ENCODE measurements at places on chromosomes 1 and 21.

- DNase-seq, result no peak
Observed at GRCh38 chr1:6285336-6285735, 24.4 kb upstream of the GPR153 start.

DNA sequence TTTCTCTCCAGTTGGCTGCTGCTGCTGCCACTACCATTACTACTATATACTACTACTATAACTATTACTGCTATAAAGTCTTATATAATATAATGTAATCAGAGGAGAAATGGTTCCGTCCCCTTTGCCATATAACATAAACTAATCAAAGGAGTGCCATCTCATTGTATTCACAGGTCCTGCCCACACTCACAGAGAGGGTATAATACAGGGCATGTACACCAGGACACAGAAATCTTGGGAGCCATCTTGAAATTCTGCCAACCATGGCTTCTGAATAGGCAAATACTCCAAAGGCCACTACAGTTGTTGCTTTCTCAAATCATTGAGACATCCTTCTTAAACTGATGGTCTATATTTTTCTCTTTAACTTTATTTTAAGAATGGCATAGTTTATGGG, 6.9 kb upstream of the ZRANB2 start:
- no peak for DNase-seq

DNA sequence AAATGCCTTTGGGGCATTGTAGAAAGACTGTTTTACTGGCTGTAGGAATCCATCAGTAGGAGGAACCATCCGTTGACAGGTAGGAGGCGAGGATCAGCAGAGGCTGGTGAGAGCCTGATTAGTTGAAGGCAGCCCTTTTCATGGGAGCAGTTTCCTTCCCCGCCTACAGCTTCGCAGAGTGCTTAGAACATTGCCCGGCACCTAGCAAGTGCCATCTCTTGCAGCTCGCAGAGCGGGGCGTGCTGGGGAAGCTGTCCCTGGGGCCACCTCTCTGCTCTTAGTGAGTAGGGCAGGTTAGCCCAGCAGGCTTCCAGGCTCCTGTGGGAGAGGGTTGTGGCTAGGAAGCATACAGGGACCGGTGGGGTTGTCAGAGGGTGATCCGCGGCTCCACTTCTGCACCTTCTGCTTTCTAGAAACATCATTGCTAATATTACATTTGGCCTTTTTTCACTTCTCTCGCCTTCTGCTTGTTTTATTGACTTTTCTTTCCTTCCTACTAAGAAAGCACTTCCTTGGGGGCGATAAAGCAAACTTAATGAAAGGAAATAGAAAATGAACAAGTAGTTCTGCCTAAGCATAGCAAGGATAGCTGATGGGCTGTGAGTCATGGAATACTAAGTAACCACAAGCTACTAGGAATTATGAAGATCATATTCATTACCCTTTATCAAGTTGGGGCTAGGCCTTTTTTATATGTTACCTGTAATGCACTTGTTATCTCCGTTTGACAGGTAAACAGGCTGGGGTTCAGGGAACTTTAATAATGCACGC, 176.7 kb downstream of the GALNT2 start:
- DNase-seq, result no peak

DNA sequence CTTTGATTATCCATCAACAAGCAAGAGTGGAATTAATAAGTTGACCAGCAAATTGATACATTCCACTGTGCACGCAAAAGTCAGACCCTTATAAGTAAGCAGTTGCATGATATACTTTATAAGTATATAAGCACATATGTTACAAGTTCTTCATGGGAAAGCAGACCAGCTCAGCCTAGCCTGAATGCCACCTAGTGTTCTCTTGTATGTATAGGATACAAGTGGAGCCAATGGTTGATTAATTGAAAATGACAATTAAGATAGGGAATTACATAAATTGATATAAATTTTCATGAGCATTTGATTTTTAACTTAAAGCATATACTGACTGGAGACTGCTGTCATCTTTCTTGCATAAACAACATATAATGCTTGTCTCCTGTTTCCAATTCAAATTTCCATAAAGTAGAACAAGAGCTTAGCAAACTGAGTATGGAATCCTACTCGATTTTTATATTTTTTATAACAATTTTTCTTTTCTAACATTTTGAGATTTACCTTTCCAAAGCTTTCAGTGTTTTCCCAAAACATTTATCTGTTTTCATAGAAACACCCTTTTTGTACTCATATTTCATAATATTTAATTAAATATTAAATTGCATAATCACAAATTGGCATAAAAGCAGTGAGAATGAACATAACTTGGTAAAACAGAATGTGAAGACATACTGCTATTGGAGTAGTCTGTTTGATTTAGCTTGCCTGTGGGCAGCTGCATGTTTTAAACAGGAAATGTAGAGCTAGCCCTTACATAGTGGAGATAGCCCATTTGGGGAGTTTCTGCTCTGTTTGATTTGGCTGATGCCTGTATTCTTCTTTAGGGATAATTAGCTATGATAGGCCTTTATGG, 62.8 kb downstream of the MAGI3 start:
- DNase-seq, result peak; percentile 29

DNA sequence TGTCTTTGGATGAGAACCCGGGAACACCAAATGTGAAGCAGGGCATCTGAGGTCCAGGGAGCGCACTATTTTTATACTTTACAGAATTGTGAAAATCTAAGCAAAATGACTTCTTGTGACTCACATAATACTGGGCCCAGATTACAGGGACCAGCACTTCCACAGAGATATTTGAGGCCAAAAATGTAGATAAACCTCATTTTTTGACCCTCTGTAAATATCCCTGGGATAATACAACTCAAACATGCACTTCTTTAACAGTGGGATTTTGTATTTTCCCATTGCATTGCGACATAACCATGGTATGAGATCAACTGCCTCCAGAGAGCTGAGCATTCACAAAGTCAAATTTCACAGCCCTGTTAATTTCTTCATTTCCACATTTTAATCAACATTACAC, 289.4 kb upstream of the ADGRL4 start:
- DNase-seq, result no peak

GRCh38 chr1:20339811-20340457, 49.3 kb downstream of the VWA5B1 start:
- no peak for DNase-seq

- no peak for DNase-seq
Observed at GRCh38 chr1:63612971-63613370, 19.8 kb downstream of the PGM1 start.

DNA sequence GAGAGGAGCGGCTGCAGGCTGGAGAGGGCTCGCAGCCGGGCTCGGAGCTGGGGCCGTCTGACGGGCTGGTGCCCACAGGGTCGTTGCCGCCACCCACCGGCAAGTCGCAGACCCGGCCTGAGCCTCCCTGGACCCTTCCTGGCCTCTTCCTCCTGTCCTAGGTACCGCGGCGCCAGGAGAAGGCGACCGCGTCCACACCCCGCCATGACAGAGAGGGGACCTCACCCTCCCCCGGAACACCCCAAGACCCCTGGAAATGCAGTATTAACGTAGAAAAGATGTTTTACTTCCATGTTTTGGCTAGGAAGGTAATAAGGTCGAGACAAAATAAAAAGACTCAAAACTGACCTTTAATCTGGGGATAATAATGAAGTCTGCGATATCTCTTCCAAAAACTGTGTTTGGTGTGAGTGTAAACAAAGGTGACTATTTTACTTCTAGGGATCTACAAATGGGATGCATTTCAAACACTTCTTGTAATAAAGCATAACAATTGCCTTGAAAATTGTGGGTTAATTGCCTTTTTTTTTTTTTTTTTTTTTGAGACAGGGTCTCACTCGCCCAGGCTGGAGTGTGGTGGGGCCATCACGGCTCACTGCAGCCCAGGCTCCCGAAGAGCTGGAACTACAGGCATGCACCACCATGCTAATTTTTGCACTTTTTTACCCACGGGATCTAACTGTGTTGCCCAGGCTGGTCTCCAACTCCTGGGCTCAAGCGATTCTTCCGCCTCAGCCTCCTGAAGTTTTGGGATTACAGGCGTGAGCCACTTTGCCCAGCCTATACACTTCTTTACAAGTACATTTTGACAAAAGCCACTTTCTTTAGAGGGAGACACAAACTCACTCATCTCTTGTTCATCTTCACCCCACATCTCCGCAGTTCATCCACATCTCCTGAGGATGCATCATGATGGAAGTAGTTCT, 838 bp upstream of the RSRP1 start:
- no peak for DNase-seq

DNA sequence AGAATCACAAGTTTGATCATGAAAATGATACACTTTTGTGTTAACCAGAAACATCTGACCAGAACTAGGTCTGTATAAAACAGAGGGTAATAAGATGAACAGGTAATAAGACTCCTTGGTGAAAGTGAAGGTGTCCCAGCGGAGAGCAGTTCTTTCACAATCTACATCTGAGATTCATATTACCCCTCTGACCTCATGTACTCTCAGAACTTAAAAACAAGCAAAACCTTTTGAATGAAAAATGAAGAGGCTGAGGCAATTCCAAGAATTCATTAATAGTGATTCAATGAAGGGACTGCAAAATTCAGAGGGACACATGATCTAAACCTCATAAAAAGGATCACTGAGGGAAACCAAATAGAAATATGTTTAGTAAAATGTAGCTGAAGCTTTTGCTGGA, 10.9 kb upstream of the MPZL1 start:
- DNase-seq, result no peak

- DNase-seq, result peak; percentile 86
Observed at GRCh38 chr1:87331365-87332241, 2.9 kb downstream of the LMO4 start.

GRCh38 chr1:226903819-226904716, 33.7 kb downstream of the PSEN2 start:
- DNase-seq, result no peak

GRCh38 chr1:119132179-119132578, 8.3 kb downstream of the WARS2 start:
- no peak for DNase-seq

DNA sequence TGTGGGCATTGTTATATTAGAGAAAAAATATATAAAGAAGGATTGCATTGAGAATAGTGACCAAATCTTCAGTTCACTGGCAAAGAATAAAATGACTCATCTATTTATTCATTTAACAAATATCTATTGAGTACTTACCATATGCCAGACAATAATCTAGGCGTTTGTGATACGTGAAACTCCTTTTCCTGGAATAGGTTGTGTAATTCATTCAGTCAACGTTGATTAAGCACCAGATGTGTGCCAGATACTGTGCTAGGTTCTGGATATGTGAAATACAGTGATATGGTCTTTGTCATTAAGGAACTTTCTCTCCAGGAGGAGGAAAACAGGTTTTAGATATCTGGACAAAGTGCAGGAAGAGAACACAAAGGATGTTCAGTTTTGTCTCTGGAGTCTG, 344.5 kb downstream of the RWDD3 start:
- no peak for DNase-seq

DNA sequence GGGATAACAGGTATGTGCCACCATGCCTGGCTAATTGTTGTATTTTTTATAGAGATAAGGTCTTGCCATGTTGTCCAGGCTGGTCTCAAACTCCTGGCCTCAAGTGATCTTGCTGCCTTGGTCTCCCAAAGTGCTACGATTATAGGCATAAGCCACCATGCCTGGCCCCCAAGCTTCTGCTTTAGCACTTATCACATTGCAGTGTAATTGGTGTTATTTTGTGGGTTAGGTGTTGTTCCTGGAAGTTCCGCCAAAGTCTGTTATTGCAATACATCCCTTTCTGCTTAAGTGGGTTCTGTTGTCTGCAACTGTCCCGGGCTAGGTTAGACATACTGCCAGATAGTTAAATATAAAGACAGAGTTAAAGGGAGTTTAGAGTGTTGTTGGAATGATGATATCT, 3.4 kb downstream of the ZCCHC17 start:
- no peak for DNase-seq

DNA sequence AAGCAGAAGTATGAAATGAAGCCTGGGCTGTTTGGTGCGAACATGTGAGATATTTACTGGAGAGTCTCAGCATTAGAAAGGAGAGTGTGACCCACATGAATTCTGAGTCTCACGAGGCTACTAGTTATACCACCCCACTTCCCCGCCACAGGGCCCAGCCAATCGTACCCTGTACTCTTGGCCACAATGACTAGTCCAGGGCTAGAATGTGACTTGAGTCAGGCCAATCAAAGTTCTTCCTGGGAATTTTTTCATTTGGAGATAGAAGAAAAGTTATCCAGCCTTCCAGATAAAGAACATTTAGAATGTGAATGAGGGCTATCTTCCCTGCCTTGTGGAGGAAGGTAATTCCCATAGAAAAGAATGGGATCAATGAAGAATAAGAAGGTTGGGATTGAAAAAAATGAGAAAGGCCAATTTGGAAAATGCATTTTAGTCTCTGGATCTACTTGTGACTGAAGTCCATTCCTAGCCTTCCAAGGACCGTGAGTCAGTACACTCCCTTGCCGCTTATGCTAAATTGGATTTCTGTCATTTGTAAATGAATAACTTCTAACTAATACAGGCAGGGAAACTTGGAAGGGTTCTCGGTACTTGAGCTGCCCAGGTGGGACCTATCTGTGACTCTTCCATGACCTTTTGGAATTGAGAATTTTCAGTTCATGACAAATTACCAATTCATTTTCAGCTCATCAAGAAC, 12.3 kb upstream of the RIMKLA start:
- no peak for DNase-seq

GRCh38 chr1:19353596-19353995, 41.5 kb downstream of the SLC66A1 start:
- DNase-seq, result no peak

GRCh38 chr1:70675737-70676156, 264.7 kb downstream of the CTH start:
- no peak for DNase-seq

- no peak for DNase-seq
Observed at GRCh38 chr21:38702196-38702595, 103.5 kb upstream of the ETS2 start.

DNA sequence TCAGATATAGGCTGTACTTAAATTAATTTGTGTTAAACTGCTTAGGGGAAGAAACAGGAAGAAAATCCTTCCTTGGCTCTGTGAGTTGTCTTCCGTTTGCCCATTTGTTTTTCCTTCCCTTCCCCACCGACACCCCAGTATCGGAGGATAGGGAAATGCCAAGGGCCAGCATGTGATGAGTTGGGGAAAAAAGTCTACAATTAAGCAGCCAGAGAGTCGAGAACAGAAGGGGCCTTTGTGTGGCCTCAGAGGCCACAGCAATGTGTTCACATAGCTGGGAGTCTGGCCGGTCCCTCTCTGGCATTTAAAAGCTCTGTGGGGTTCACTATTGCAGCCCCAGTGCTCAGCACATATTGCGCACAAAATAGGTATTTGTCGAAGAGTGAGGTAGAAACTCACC, 489.3 kb downstream of the MATN1 start:
- no peak for DNase-seq

DNA sequence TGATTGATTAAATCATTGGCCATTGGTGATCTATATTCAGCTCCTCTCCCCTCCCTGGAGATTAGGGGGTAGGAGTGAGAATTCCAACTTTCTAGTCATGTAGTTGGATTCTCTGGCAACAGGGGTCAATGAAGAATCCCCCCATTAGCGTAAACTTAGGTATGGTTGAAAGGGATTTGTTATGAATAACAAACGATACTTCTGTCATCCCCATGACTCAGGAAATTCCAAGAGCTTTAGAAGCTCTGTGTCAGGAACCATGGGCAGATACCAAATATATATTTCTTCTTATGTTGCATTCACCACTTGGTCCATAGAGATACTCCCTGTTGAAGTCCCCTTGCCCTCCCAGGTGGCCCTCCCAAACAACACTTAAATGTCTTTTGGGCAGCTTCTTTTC, 124.5 kb downstream of the DNM3 start:
- no peak for DNase-seq

All from activated naive CD4-positive, alpha-beta T cell treated with anti-CD3 and anti-CD28 coated beads, Interleukin-2, amount 10 ng/mL, durations not matched to agents 7 days and 5 days (primary cell).